ENCODE measurements at places on chromosomes 11 and 22. TPM values are rescaled to one million over a fixed set of nuclear protein-coding genes. Genes with fewer than 3 reads are reported as not detected.
A peak's percentile ranks its signal among the peaks of the same experiment; 100 is the strongest.

- H3K4me3 ChIP-seq = peak overlapping the region; percentile 41
- peaks cover 29% of the 10 kb centered on the region for H3K4me1 ChIP-seq
- H3K27me3 ChIP-seq = no peaks in the 10 kb centered on the region
- no peak overlapping the region for H3K27ac ChIP-seq
- no peaks in the 10 kb centered on the region for H3K36me3 ChIP-seq
These were observed 425.4 kb downstream of the ETS1 start for GRCh38 chr11:128161994-128162393.

GRCh38 chr11:19786644-19787043, 74.0 kb downstream of the NAV2 start:
- H3K27ac ChIP-seq = no peak overlapping the region
- H3K4me3 ChIP-seq = no peak overlapping the region
- DNase-seq = no peak
- H3K36me3 ChIP-seq = no peaks in the 10 kb centered on the region
- H3K4me1 ChIP-seq = peaks cover 19% of the 10 kb centered on the region

GRCh38 chr11:113372309-113372708, 15.3 kb upstream of the ANKK1 start:
- no peaks in the 10 kb centered on the region for H3K27me3 ChIP-seq
- no peak overlapping the region for H3K27ac ChIP-seq
- DNase-seq = no peak
- H3K4me3 ChIP-seq = no peak overlapping the region
- peaks cover 2% of the 10 kb centered on the region for H3K36me3 ChIP-seq

Gene BATF2
- 1.2 TPM for total RNA-seq

Gene NAALADL1
- 1.2 TPM for total RNA-seq

DNA sequence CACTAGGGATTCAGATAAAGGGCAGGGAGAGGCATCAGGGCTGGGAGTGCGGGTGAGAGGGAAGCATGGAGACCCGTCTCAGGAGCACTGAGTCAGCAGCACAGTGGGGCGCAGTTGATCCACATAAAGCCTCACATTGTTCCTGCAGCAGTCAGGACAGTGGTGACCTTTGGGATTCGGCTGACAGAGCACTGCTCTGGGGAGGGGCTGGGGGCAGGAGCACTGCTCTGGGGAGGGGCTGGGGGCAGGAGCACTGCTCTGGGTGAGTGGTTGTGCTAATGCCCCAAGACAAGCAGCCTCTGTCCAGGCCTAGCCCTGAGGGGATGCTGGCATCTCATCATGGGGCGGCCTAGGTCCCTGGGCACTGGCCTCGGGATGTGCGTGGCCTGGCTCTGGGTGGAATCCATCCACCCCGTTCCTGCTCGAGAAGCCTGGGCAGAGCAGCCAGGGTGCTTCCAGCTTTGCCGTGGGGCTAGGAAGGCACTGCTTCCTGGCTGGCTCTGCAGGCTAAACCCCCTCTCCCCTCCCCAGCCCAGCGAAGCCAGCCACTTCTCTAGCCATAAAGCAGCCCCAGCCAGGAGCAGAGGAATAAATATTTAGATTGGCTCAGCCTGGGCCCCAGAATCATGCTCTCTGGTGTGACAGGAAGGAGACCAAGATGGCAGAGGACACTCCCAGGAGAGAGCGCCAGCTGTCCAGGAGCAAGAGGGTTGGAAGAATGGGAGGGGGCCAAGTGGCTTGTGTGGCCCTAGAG, 7.3 kb downstream of the OAF start:
- peaks cover 84% of the 10 kb centered on the region for H3K4me1 ChIP-seq
- no peaks in the 10 kb centered on the region for H3K36me3 ChIP-seq
- H3K27me3 ChIP-seq = no peaks in the 10 kb centered on the region
- DNase-seq = no peak
- no peak overlapping the region for H3K4me3 ChIP-seq
- H3K27ac ChIP-seq = peak overlapping the region; percentile 93
